ENCODE measurements at places on chromosomes 4 and X.

DNA sequence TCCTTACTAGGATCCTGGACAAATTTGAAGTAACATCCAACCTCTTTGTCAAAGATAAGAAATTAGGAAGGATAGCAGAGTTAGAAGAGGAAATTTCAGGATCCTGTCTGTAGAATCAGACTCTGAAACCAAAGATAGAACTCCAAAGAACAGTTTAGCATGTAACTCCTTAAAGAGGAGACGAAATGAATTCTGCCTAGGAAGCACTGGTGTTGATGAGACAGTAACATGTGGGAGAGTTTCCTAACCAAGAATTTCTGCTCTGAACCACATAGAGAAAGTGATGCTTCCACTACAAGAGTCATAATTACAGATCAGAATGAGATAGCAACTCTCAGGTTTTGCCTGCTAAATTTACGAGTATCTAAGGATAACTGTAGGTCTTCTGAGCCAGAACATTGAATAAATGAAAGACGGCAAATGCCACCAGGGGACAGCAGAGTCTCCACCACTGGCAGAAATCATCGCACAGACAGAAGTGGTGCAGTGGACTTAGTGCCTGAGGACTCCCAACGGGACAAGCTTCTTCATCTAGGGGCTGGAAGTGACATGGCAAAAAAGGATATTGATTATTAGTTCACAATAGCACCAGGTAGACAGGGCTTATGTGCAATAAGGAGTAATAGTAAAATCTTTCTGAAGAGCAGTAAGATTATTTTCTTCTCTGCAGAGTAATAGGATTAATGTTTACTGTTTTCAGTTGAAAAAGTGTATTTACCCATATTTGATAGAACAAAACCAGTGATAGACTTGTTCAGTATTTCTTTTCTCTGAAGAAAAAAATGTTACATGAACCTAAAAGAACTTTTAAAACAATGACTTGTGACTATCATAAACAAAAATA lies 6.7 kb upstream of the PPID start:
- DNase-seq, result peak; percentile 32

DNA sequence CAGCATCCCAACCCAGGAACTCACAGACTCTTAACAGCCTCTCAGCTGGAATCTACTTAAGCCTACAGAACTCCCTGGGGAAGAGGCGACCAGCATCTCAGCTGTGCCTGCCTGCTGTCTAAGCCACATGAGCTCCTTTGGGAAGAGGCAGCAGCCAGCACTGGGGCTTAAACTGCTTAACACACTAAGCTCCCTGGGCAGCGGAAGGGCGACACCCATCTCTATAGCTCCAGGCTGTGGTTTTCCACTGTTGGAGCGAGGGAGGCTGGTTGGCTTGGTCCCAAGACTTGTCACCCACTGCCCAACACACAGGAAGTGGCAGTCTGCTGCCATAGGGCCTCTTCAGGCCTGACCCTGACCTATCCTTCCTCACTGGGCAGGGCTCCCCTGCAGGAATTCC lies 1544.1 kb upstream of the ADGRL3 start:
- DNase-seq, result no peak

DNA sequence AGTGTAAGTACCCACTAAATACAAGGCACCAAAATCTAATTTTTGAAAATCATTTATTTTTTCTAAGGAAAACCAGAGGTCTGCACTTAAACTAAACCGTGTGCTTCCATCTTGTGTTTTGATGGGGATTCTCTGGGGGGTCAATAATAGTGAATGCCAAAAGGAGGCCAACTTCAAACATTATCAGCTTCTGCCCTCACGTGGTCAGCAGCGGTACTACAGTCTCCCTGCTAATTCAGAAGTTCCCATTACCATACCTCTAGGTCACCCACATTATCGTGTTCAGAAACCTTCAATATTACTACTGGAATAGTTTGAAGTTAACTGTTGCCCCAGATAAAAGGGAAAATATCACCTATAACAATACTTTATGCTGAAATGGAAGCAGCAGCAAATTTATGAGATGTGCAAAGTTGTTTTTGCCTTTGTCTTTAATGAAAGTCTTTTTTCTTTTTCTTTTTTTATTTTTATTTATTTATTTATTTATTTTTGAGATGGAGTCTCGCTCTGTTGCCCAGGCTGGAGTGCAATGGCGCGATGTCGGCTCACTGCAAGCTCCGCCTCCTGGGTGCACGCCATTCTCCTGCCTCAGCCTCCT lies 17.3 kb downstream of the CTPS2 start:
- DNase-seq, result peak; percentile 42

- no peak for DNase-seq
Measured at GRCh38 chr4:85637778-85638177, 162.8 kb downstream of the ARHGAP24 start.

GRCh38 chr4:39637586-39638353 lies 895 bp downstream of the SMIM14 start:
- DNase-seq, result no peak

Data from stimulated activated CD8-positive, alpha-beta memory T cell treated with anti-CD3 and anti-CD28 coated beads, Interleukin-2, amount 100 ng/mL, for 48 hours (primary cell).